ENCODE measurements at places on chromosomes 5 and 9.

GRCh38 chr9:9396518-9396917, 1216.3 kb downstream of the PTPRD start:
- DNase-seq = no peak

GRCh38 chr9:112332214-112332613, 1.2 kb downstream of the PTBP3 start:
- DNase-seq = peak; percentile 18

GRCh38 chr9:97830884-97831829, 21.9 kb upstream of the FOXE1 start:
- no peak for DNase-seq

GRCh38 chr5:62371409-62371808, 32.3 kb downstream of the DIMT1 start:
- DNase-seq = no peak

GRCh38 chr9:78900500-78900899, 603.6 kb downstream of the PSAT1 start:
- DNase-seq = no peak

All from pons (tissue), 1 donor.